Endothelial cell (in vitro differentiated cells): ENCODE measurements at places on chromosomes 11 and 22. TPM values are rescaled to one million over a fixed set of nuclear protein-coding genes. Genes with fewer than 3 reads are reported as not detected.

The DEUP1 gene
- total RNA-seq: not detected

The FAM180B gene
- 0.31 TPM for total RNA-seq

DNA sequence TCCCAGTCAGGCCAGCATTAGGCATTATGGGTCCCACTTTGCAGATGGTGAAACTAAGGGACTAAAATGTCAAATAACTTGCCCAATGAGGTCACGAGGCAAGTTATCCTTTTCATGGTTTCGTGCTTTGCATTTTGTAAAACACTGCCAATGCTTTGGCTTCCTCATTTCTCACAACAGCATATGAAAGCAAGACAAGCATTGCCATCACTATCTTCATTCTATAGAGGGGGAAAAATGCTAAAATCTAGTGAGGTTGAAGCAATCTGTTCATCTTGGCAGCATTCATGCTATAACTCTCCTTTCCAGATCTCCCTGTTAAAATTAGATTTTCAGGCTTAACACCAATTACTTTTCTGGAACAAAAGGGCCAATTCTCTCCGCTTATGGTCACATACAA, 14.8 kb downstream of the FAM181B start:
- no peak overlapping the region for H3K4me3 ChIP-seq
- no peaks in the 10 kb centered on the region for H3K27me3 ChIP-seq
- no peak overlapping the region for H3K27ac ChIP-seq

The DGCR6 gene
- total RNA-seq: 1.1 TPM

DNA sequence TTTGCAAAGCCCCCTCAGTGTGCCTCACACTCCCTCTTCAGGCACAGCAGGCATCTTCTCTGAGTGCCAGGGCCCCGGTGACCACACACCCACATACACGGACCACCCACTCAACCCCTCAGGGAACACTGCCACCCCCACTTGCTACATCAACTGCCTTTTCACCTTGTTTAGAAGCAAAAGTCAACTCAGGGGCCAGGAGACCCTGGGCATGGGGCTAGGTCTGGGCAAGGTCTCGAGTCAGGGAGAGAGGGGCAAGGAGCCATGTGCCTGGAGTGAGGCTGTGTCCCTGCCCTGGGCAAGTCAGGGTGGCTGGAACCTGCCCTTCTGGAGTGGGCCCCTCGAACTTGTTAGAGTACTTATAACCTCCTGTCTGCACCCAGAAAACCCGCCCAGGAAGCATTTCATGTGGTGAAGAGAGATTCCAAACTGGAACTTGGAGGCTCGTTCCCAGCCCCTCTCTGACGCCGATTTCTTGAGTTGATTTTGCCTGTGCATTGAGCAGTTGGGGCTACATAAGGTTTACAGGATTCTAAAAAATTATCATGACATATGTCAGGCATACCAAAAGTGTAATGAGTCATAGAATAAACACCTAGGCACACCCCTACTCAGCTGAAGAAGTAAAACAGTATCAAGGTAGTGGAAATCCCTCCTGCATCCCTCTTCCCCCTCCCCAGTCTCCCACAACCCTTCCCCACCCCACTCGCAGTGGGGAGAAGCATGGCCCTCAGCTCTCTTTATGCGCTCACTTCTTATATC, 74.3 kb downstream of the MYEOV start:
- H3K27me3 ChIP-seq: no peaks in the 10 kb centered on the region
- no peaks in the 10 kb centered on the region for H3K4me1 ChIP-seq
- peaks cover 6% of the 10 kb centered on the region for H3K36me3 ChIP-seq
- DNase-seq: peak; percentile 0
- H3K27ac ChIP-seq: no peak overlapping the region

The OR10D3 gene
- total RNA-seq: 0.67 TPM

DNA sequence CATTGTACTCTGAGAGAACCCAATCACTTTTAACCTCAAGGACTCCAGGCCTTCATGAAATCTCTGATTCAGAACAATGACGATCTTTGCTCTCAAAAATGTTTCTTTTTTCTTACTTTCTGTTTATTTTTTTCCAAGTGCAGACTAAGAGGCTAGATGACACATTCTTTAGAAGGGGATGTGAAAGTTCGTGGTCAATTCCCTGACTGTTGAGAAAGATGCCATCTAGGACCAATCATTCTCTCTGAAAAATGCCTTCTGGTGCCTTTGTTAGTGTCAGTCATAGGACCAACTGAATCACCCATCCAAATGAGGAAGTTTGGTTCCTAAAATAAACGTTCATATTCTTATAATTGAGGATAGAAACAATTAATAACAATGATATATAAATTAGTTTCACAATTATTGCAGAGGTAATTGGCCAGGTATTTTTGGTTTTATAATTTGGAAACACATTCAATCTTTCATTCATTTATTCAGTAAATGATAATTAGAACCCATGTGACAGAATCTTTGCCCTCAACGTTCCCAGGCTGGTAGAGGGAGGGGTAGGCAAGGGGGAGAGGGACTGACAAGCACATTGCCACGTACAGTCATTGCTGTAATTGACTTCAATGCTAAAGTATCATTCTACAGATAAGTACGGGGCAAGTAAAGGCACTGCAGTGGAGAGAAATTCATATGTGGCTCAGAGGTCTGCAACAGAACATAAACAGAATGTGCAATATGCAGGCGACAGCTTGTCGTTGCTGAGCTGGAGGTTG, 333.4 kb upstream of the MPPED2 start:
- no peaks in the 10 kb centered on the region for H3K4me1 ChIP-seq
- no peak overlapping the region for H3K27ac ChIP-seq
- no peak for DNase-seq
- no peaks in the 10 kb centered on the region for H3K36me3 ChIP-seq

DNA sequence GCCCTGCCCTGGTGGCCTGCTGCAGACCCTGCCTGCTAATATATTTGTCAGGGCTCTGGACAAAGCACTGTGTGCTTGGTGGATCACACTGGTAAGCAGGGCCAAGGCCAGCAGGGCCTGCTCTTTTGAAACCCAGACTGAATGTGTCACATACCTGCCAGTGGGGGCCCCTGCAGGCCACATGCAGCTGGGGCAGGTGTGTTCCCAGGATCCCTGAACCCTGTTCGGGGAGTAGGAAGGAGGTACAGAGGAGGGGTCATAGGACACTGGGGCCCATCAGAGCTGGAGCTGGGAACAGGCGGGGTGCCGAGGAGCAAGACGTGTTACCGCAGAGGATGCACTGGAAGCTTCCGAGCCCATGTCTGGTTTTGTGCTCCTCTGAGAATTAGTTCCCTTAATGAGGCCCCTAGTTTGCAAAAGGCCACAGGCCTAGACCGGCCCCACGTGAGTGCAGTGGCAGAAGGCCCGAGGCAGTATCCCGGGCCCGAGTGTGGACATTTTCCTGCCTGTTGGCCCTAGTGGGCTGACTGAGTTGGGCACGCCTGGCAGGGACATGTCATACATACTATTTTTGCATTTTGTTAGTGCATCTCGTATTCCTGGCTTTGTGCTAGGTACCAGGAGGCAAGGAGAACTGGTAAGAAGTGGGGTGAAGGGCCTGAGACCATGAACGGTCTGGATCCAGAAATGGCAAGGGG, 11.2 kb upstream of the ACR start:
- H3K36me3 ChIP-seq: peaks cover 65% of the 10 kb centered on the region
- DNase-seq: no peak
- peak overlapping the region; percentile 80 for H3K27ac ChIP-seq
- peaks cover 24% of the 10 kb centered on the region for H3K4me1 ChIP-seq

GRCh38 chr11:88377144-88377543, 39.6 kb upstream of the CTSC start:
- no peak overlapping the region for H3K4me3 ChIP-seq
- H3K27me3 ChIP-seq: no peaks in the 10 kb centered on the region
- no peak overlapping the region for H3K27ac ChIP-seq
- DNase-seq: no peak
- H3K36me3 ChIP-seq: no peaks in the 10 kb centered on the region

DNA sequence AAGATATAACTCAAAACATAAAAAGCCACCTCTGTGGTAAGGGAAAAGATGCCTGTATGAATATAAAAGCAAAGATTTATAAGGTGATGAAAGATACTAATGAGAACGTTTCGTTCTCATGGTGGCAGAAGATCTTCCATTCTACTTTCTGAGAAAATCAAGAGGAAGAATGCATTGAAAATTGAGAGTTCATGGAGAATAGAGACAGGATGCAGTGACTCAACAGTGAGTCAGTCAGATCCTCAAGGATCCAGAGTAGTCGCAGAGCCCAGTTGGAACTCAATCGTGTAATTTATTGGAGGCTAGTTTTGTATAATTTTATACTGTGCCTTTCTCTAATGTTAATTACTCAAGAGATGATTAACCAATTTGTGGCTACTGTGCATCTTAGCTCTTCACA, 73.3 kb downstream of the ENTHD1 start:
- no peak for DNase-seq
- no peaks in the 10 kb centered on the region for H3K36me3 ChIP-seq
- H3K4me3 ChIP-seq: no peak overlapping the region
- no peaks in the 10 kb centered on the region for H3K27me3 ChIP-seq

- peak overlapping the region; percentile 91 for H3K27ac ChIP-seq
- H3K27me3 ChIP-seq: peaks cover 4% of the 10 kb centered on the region
- DNase-seq: no peak
Observed at GRCh38 chr22:25094579-25094978, 105.1 kb upstream of the CRYBB3 start.

The MLC1 gene
- 1.2 TPM for total RNA-seq

GRCh38 chr11:79807506-79807905, 366.7 kb upstream of the TENM4 start:
- peaks cover 1% of the 10 kb centered on the region for H3K27me3 ChIP-seq
- H3K36me3 ChIP-seq: no peaks in the 10 kb centered on the region
- H3K27ac ChIP-seq: no peak overlapping the region
- no peak overlapping the region for H3K4me3 ChIP-seq

DNA sequence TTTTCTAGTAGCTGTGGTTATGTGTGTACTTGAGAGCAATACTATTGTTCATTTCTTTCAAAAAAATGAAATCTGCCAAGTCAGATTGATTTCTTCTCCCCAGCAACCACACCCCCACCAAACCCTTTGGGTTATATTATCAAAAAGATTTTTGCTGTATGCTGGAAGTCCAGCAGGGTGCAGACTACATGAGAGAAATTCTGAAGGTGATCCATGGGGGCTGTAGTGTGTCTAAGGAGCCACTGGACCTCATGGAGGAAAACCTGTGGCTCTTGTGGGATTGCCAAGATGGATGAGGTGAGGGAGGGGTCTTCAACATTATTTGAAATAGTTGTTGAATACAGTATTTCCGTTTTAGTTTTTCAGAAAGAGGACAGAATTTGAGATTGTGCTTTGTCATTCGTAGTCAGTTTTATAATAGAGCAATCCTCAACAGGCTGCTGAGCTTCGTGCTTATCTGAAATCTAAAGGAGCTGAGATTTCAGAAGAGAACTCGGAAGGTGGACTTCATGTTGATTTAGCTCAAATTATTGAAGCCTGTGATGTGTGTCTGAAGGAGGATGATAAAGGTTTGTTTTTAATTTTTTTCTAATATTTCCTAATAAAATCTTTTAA, 3.1 kb downstream of the EIF3M start:
- peak overlapping the region; percentile 10 for H3K27ac ChIP-seq
- peaks cover 2% of the 10 kb centered on the region for H3K27me3 ChIP-seq
- peaks cover 11% of the 10 kb centered on the region for H3K36me3 ChIP-seq
- DNase-seq: no peak
- H3K4me1 ChIP-seq: peaks cover 17% of the 10 kb centered on the region
